ENCODE measurements at places on chromosomes 6 and 20. TPM values are rescaled to one million over a fixed set of nuclear protein-coding genes. Genes with fewer than 3 reads are reported as not detected.

- no peak for DNase-seq
Observed at GRCh38 chr6:88238065-88238464, 71.9 kb upstream of the CNR1 start.

Gene ALDH8A1
- 0.20 TPM for total RNA-seq

Gene ENPP5
- 0.09 TPM for total RNA-seq

GRCh38 chr20:50478162-50478990 lies 31.8 kb upstream of the PTPN1 start:
- no peak for DNase-seq

Gene COMMD7
- 100.0 TPM for total RNA-seq

DNA sequence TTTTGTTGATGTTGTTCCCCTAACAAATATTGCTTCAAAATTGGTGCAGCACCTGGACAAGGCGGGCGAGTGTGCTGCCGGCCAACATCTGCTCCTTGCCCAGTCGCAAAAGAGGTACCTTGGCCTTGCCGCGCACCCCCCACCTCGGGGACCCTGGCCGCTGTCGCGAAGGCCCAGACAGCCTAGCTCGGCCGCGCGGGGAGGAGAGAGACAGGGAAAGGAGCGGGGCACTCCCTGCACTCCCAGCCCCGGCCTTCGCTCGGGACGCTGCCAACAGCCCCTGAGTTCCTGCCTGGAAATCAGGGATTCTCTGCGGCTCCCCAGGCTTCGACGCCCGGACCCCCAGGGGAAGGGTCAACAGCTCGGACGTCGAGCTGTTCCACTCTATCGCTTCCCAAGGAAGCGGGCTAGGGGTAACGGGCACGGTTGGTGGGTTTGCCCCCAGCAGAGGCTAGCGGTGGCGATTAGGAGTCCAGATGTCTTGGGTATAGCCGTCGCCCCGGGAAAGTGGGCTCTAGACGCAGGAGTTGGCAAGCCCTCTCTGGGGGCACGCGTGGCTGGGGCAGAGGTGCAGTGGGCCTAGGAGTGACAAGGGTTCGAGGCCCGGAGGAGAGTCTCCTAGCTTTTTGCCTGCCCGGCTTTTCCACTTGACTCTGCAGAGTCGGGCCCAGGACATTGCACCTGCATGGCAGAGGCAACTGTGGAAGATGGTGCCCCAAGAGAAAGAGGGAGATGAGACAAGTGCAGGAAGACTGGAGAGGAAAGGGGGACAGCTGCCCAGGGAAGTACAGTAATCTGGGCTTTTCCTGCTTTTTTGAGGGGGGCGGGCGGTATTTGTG lies 8.2 kb downstream of the POU3F2 start:
- no peak for DNase-seq

GRCh38 chr6:11459079-11459610 lies 78.4 kb upstream of the TMEM170B start:
- no peak for DNase-seq

GRCh38 chr6:11888727-11889126 lies 110.1 kb upstream of the ADTRP start:
- DNase-seq = no peak

Gene TXLNB
- total RNA-seq = not detected

GRCh38 chr6:71412559-71413140 lies 124.0 kb downstream of the OGFRL1 start:
- DNase-seq = peak; percentile 12

Gene GJA10
- not detected for total RNA-seq

Gene PRRT1
- not detected for total RNA-seq

GRCh38 chr6:63352069-63352543 lies 32.3 kb upstream of the LGSN start:
- DNase-seq = peak; percentile 71

- DNase-seq = no peak
Observed at GRCh38 chr6:169167581-169168301, 85.9 kb downstream of the THBS2 start.

DNA sequence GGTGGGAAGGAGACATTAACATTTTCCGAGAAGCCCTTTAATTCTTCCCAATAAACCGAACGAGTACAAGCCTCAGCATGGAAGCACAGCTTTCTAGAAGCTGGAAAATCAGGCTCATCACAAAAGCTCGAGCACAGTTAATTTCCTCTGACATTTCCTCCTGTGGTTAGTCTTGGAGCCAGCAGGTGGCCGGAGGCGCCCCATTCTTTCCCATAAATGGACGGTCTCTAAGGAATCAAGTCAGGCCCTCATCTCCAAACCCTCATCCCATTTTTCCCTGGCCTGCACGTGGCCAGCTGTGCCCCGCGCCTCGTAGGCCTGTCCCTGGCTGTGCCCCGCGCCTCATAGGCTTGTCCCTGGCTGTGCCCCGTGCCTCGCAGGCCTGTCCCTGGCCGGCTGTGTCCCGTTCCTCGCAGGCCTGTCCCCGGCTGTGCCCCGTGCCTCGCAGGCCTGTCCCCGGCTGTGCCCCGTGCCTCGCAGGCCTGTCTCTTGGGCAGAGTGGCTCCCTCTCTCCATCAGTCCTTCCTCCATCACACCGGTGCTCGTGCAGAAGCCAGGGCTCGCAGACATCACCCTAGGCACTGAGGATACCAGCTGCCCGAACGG lies 19.7 kb upstream of the NTSR1 start:
- no peak for DNase-seq

DNA sequence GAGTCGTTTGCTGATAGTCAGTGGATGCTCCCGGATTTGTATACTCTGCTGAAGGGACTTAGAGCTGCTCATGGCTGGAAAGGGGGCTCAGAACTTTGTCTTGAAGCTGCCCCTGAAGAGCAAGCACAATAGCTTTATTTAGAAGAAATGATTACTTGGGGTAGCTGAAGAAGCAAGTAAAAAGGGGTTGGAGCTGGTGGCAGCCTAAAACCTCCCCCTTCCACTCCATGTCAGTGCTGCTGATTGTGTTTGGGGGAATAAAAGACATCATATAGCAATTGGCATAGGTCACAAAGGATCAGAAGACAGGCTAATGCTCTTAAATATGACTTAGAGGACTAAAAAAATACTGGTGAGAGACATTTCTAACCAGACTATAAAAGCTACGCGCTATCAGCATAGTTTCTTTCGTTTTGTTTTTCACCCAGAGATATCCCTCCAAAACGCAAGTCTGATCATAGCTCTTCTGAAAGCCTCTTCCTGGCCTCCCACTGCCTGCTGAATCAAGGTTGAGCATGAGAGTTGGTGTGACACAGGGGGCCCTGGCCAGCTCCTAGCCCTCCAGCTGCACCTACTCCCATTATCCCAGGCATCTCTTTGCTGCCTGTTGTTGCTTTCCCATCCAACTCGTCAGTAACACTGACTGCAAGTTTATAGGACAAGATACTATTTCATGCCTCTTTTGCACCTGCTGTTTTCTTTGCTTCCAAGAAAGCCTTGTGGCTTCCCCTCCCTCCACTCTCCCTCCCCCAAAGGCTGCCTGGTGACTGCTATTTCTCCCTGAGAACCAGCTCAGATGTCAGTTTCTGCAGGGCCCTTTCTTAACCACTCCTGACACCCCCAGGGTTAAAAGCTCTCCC lies 33.9 kb upstream of the SGK1 start:
- DNase-seq = no peak

DNA sequence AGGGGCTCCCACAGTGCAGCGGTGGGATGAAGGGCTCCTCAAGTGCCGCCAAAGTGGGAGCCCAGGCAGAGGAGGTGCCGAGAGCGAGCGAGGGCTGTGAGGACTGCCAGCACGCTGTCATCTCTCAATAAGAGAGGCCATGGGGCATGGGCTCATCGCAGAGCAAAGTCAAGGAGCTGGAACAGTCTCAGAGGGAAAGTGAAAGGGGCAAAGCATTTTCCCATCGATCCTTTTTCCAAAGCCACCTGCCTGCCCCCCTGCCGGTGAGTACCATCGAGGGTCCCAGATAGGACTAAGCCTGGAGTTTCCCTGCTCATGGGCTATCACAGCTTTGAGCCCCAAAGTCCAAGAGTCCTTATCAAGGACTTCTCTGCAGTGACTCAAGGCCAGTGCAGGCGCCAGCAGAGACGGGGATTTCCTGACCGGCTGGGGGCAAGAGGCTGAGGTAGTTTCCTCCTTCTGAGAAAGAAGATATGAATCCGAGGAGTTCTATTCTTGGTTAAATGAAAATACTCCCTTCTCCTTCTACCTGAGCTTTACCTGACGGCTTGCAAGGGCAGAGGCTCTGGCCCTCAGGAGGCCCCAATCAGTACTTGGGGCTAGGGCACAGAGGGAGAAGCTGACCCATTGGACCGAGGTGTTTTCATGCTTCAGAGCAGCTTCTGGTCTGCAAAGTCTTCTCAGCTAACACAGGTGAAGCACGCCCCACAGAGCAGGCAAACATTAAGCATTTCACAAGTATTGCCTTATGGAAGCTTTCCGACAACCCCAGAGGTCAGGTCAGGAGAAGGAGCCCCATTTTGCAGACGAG lies 22.6 kb downstream of the ETV7 start:
- DNase-seq = peak; percentile 33

DNA sequence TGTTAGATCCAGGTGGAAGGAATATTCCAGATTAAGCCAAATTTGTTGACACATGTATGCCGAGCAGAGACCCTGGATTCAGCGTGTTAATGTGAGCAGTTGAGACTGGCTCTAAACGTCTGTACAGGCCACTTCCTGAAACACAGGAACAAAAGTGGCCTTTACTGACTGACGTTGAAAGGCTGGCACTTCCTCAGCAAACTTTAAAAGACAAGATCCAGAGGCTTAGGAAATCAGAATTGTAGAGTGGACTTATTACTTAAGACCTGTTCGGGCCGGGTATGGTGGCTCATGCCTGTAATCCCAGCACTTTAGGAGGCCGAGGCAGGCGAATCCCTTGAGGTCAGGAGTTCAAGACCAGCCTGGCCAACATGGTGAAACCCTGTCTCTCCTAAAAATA lies 125.7 kb upstream of the ARID1B start:
- no peak for DNase-seq

Gene GOPC
- total RNA-seq = 8.0 TPM

- DNase-seq = no peak
Observed at GRCh38 chr6:126107475-126108166, 121.3 kb downstream of the TRMT11 start.

Data from Caki2 (cell line).